ENCODE measurements at places on chromosomes 16 and 17. TPM values are rescaled to one million over a fixed set of nuclear protein-coding genes. Genes with fewer than 3 reads are reported as not detected.
A peak's percentile ranks its signal among the peaks of the same experiment; 100 is the strongest.

DNA sequence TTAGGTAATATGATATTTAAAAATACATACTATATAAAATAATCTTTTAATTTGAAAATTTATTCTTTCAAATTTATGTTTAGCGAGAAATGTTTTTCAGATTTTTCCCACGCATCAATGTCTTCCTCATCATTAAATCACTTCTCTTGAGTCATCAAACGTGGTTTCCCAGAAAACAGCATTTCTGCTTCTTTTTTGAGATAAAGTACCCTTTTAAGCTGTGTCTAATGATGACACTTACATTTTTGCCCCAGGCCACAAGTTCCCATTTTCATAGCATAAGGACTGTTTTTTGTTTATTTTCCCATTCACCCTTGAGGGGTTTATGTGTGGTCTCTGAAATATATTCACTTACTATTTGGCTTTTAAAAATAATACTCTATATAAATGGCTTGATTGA, 139.0 kb upstream of the HS3ST3A1 start:
- DNase-seq = no peak

DNA sequence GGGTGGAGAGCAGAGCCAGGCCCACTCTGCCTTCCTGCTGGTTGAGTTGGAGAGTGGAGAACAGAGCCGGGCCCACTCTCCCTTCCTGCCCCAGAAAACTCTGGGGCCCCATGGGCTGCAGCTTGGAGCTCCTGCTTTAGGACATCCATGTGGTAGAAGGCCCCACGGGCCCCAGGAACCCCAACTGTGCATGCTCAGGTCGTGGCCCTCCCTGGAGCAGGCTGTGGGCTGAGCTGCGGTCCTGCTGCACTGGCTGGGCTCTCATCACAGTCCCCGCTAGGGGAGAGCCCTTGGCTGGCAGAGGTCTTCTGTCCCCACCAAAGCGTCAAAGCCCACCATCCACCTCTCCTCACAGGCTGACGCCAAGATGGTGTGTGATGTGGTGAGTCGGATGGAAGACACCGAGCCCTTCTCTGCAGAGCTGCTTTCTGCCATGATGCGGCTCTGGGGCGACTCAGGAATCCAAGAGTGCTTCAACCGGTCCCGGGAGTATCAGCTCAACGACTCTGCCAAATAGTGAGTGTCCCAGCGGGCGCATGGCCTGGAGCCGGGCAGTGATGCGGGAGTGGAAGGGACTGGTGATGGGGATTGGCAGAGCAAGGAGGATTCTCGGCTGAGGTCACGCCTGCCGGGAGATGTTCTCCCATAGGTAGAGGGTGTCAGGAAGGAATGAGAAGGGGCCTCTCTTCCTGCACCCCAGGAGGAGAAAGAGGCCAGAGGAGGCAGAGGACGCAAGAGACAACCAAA, 96.9 kb downstream of the AMFR start:
- DNase-seq = no peak

GRCh38 chr16:53895851-53896250, 191.9 kb downstream of the FTO start:
- DNase-seq = no peak

DNA sequence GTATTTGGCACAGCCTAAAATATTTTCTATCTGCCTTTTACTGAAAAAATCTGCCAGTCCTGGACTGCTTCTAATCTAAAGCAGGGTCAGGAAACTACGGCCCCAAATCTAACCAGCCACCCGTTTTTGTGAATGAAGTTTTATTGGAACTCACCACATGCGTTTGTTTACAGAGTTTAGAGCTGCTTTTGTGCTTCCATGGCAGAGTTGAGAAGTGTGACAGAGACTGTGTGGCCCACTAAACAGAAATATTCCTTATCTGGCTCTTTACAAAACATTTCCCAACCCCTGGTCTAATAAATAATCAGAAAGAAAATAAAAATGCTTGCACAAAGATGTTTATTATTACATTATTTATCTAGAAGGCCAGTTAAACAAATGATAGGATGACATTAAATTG, 110.2 kb downstream of the COPRS start:
- no peak for DNase-seq

DNA sequence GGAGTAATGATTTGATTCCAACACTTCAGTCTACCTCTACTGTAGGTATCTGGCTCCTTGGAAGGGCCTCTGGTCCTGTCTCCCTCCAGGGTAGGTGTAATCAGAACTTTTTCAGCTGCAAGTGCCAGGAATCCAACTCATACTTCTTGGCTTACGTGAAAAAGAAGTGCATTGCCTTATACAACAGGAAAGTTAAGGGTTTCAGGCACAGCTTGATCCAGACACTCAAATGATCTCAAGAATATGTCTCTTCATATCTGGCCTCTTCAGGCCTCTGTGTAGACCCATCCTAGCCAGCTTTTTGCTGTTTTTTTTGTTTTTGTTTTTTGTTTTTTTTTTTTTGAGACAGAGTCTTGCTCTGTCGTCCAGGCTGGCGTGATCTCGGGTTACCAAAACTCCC, 4.2 kb upstream of the CORO1A start:
- DNase-seq = no peak

- no peak for DNase-seq
These were observed 5.6 kb upstream of the TEX19 start for GRCh38 chr17:82353484-82353883.

Gene PSMC3IP
- 2.9 TPM for polyA plus RNA-seq

- DNase-seq = no peak
These were observed 38.0 kb downstream of the TOM1L2 start for GRCh38 chr17:17934214-17934613.

DNA sequence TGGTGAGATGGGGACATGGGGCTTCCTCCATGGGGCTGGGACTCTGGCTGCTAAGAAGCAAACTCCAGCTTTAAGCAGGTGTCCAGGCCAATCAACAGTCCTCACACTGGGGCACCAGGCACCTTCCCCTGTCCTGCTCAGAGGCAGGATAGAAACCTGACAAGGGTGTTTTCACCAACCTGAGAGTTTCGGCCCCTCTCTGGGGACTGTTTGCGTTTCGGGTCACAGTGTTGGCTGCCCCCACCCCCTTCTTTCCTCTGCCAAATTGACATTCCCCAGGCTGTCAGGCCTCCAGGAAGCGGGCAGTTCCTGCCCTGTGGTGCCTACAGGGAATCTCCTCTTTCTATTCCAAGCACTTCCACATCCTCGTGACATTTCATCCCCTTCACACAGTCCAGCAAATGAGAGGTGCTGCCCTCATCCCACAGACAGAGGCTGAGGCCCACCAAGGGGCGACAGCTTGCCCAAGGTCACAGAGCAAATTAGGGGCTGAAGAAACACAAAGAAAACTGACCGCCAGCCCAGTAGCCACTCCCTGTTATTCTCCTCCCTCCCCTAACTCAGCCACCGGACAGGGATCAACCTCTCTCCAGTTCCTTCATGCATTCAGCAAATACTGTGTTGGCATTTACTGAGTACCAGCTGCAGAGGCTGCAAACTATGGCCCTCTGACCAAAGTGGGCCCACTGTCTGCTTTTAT, 38.0 kb downstream of the MMP15 start:
- no peak for DNase-seq

GRCh38 chr17:19742495-19742894, 5.6 kb downstream of the ALDH3A1 start:
- no peak for DNase-seq

GRCh38 chr17:41547921-41548843, 20.1 kb upstream of the KRT19 start:
- DNase-seq = peak; percentile 11

Gene DPEP2
- 1.5 TPM for polyA plus RNA-seq

GRCh38 chr16:50260206-50261159, 5.9 kb upstream of the ADCY7 start:
- no peak for DNase-seq

Gene PIGS
- polyA plus RNA-seq = 44.9 TPM

GRCh38 chr17:69485901-69486643, 71.6 kb downstream of the MAP2K6 start:
- DNase-seq = no peak

DNA sequence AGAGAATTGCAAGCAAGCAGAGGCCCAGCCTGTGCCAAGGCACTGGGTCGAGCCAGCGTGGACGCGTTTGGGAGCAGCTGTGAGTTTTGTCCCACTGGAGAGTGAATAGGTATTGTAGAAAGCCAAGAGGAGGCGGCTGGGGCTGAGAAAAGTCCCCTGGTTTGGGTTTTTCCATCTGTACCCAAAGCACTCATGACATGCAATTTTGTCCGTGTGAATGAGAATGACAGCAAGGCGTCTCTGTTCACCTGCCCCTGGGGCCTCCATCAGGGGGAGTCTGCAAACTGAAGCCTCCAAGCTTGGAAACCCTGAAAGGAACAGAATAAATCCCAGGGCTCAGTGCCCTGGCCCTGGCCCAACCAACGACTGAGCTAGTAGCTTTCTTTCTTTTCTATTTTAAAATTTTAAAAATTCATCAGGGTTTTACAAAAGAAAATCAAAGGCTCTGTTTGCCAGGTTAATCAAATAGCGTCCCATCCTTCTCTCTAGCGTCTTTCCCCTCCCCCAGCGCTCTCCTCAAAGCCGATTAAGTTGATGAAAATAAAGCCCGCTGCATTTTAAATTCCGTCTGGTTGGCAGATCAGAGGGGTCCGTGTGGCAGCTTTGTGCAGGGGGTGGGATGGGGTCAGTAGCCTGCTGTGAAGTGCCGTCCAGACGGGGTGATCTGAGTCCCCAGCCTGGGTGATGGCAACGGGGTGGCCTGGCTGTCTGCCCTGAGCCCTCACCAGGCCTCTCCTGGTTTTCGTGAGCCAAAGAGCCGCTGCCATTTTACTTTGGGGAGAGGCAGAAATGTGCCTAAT, 171.0 kb downstream of the KATNIP start:
- peak; percentile 17 for DNase-seq

DNA sequence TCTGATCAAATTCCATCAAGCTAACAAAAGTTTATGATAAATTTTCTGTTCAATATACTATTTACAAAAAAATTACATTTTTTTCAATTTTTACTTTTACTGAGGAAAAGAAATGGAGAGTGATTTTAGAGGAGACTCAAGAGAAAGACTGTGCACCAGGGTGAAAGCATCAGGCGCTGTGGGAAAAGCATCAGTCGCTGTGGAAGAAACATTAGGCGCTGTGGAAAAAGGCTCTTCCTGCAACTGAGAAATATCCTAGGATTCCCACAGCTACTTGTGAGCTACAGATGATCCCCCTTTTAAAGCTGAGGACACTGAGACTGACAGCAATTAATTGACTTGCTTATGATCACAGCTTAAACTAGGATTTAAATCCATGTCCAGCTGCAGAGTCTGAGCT, 4.9 kb downstream of the ANKFY1 start:
- no peak for DNase-seq

Gene KRTAP2-1
- not detected for polyA plus RNA-seq

Gene TEKT5
- not detected for polyA plus RNA-seq

Gene EFCAB5
- 0.06 TPM for polyA plus RNA-seq

Gene LRRC45
- polyA plus RNA-seq = 7.7 TPM

DNA sequence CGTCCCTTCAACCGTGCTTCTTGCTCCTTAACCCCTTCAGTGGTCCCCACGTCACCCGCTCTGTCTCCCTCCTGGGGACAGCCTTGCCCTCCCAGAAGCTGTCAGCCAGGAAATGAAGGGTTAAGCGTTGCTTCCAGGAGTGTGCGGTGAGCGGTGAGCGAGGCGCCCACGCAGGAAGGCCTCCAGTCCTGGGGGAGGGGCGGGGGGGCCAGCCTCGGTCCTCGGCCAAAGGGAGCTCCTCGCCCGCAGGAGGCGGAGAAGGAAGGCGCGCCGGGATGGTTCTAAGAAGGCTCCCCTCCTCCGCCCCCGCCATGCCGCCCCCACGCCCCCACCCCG, 2.3 kb downstream of the RBFOX3 start:
- DNase-seq = no peak

Gene CCL5
- polyA plus RNA-seq = 1.5 TPM

Gene SCRN2
- polyA plus RNA-seq = 82.5 TPM

Gene ADAD2
- polyA plus RNA-seq = 5.9 TPM

- no peak for DNase-seq
These were observed 61.1 kb downstream of the RPA1 start for GRCh38 chr17:1890758-1891450.

- DNase-seq = no peak
These were observed 335.6 kb downstream of the UTP18 start for GRCh38 chr17:51595826-51596398.

Gene IL17C
- polyA plus RNA-seq = not detected

DNA sequence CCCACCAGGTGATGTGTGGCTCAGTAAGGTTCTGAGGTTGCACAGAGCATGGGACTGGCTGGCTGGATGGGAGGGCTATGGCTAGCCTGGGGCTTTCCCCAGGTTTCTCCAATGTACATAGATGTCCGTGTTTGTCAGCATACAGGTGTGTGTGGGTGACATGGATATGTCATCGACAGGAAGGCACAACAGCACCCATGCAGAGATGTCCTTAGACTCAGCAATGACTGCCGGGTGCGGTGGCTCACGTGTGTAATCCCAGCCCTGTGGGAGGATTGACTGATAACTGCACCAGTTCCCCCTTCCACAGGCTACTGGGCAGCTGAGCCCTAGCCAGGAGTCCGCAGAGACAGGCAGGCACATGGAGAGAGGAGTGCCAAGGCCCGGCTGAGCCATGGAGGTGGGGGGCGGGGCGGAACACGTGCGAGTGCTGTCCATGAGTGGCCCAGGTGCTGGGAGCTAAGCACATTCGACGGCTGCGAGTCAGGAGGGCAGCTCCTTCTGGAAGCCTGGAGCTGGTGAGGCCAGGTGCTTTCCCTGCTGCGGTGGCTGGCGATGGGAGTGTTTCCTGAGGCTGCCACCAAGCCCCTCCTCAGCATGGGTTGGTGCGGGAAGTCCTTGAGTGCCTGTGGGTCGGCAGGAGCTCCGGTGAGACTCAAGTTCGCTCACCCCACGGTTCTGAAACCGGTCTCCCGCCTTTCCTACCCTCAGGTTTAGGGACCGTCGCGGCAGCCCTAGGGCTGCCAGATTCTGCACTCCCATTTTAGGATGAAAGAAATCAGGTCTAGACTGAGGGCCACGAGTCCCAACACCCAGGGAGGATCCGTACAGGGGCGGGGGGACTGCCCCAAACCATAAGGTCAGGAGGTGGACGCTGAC, 858 bp upstream of the ASPSCR1 start:
- DNase-seq = peak; percentile 34

Gene SLC12A3
- polyA plus RNA-seq = not detected

Gene SLC47A2
- not detected for polyA plus RNA-seq

DNA sequence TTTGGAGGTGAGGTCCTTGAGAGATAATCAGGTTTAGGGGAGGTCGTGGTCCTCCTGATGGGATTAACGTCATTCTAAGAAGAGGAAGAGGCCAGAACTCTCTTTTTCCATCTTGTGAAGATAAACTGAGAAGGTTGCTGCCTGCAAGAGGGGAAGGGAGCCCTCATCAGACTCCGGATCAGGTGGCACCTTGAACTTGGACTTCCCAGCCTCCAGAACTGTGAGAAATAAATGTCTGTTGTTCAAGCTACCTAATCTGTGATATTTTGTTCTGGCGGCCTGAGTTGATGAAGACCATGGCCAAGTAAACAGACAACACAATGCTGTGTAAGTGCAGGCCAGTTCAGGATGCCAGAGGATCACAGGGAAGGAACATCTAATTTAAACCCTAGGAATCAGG, 10.9 kb upstream of the PRKCB start:
- DNase-seq = no peak

- DNase-seq = no peak
These were observed 7.0 kb upstream of the TMEM92 start for GRCh38 chr17:50267074-50267841.

- DNase-seq = no peak
These were observed 1.5 kb downstream of the CRHR1 start for GRCh38 chr17:45785480-45786193.
